Activated CD8-positive, alpha-beta memory T cell treated with anti-CD3 and anti-CD28 coated beads for 48 hours (primary cell): ENCODE measurements at places on chromosomes 1 and 21.

DNA sequence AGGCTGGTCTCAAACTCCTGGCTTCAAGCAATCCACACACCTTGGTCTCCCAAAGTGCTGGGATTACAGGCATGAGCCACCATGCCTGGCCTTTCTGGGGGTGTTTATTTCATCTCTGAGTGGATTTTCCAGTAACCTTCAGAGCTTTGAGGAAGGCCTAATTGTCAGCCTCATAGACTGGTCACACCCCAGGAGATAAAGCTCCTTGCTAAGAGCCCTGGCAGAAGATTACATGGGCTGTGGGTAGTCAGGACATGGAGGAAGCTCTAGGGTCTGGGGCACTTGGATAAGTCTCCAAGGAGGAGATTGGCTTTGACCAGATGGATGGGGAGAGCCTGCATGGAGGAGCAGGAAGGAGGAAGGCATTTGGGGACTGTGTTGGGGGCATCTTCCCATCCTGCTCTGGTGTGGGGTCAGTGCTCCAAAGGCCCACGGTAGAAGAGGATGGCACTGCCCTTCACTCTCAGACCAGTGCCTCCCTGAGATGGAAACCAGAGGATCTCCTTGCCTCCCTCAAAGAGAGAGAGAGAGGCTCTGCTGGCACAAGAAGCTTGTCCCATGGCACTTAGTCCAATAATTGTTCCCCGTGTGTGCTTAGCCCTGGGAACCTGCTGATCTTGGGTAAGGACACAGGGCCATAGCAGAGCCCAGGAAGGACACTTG, 14.7 kb upstream of the GSTM4 start:
- DNase-seq = no peak

- no peak for DNase-seq
These were observed 50.8 kb upstream of the ACTRT2 start for GRCh38 chr1:2970311-2971071.

- no peak for DNase-seq
These were observed 56.2 kb upstream of the SMYD2 start for GRCh38 chr1:214224611-214225354.

- DNase-seq = no peak
These were observed 83.2 kb downstream of the CAMK2N1 start for GRCh38 chr1:20402585-20403422.

DNA sequence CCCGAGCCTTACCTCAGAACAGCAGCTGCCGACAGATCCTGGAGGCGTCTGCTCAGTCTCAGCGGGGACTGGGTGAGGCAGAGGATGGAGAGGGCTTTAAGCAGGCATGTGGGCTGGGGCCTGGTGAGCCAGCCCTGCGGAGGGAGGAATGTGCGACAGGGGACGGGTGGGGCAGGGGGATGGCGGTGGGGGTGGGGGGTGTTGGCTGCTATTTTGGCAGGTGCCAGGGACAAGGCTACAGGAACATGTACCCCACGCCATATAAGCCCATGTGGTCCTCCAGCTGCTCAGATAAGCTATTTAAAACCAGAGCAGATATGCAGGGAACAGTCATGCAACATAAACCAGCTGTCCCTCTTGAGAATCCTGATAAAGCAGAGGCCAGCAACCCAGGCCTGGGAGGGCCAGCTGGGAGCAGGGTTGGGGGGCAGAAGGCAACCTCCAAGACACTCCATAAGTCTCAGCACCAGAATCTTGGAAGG, at the start of gene TNNT2:
Gene TNNT2 (minus strand): TSS at position 70 of the 482 bp plus-strand sequence. CDS start 4,426 bp downstream, outside the sequence.
- DNase-seq = no peak

- no peak for DNase-seq
These were observed 518.5 kb downstream of the PTPRU start for GRCh38 chr1:29754573-29755375.

DNA sequence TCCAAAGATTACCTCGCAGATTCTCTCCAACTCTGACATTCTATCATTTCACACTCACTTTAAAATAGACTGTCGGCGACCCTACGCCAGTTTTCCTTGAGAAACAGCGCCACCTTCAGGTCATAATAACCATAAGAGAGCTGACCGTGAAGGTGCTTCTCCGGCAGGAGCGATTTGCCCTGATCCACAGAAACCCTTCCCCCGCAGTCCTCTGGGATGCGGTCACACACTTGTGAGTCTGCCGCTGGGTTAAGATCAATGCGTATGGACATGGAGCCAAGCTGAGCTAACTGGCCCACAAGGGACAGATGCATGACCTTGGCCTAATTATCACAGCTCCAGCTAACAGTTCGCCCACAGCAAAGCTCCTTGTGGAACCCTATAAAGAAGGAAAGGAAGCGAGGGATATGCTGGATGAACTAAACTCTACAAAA, 32.8 kb upstream of the IFNAR2 start:
- DNase-seq = no peak

DNA sequence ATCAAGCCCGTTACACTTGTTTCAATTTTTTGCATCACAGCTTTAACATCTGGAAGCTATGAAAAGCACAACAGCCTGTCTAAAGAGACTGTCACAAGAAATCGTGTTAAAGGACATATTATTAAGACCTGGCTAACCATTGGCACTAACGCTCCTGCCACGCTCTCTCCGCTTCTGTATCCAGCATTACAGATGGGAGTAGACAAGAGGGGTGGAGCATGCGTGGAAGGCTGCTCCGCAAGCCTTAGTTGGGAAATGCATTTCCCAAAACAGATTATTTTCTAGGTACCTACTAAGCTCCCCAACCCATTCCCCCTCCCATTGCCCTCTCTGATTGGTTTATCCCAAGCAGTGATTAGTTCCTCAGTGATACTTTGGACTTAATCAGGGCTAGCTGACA, 72.4 kb downstream of the NTNG1 start:
- no peak for DNase-seq

- DNase-seq = no peak
These were observed 11.5 kb downstream of the BCAR3 start for GRCh38 chr1:93670141-93670540.

DNA sequence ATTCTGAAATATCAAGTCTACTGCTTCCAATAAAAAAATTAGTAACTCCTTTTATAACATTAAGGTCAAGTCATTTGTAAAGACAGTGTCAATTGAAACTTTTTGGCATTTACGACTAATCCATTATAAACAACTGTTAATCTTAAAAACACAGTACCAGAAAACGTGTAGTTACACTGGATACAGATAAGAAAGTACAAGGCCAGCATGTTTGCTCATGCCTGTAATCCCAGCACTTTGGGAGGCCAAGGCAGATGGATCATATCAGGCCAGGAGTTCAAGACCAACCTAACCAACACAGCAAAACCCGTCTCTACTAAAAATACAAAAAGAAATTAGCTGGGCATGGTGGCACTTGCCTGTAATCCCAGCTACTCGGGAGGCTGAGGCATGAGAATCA, 29.4 kb downstream of the DENND1B start:
- DNase-seq = no peak

DNA sequence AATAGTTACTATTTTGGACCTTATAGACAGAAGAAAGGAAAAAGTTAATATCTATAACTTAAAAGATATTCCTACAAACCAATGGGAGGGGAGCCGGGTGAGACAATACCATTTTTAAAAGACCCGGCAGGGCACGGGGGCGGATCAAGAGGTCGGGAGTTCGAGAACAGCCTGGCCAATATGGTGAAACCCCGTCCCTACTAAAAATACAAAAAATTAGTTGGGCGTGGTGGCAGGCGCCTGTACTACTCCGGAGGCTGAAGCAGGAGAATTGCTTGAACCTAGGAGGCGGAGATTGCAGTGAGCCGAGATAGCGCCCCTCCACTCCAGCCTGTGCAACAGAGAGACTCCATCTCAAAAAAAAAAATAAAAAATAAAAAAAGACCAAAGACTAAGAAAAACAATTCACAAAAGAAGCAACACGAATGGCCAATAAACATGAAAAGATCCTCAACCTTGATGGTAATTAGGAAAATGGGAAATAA, 1.2 kb upstream of the PSMB2 start:
- no peak for DNase-seq

GRCh38 chr1:88228114-88228513, 456.0 kb upstream of the PKN2 start:
- DNase-seq = no peak

DNA sequence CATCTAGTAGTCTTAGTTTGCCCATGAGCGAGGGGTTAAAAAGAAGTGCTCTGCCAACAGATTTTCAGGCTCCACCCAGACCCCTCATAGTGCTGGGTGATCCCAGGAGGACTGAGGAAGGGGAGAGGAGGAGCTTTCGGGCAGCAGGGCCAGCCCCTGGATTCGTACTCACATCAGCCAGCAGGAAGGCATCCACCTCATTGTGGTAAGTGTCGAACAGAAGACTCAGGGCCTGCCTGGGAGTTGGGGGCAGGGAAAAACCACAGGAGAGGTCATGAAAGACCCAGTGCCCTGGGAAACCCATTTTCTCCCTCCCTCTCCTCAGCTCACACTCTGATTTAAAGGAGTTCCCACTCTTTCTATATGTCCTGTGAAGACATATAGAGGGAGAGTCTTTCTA, 34.9 kb downstream of the PIK3C2B start:
- no peak for DNase-seq

DNA sequence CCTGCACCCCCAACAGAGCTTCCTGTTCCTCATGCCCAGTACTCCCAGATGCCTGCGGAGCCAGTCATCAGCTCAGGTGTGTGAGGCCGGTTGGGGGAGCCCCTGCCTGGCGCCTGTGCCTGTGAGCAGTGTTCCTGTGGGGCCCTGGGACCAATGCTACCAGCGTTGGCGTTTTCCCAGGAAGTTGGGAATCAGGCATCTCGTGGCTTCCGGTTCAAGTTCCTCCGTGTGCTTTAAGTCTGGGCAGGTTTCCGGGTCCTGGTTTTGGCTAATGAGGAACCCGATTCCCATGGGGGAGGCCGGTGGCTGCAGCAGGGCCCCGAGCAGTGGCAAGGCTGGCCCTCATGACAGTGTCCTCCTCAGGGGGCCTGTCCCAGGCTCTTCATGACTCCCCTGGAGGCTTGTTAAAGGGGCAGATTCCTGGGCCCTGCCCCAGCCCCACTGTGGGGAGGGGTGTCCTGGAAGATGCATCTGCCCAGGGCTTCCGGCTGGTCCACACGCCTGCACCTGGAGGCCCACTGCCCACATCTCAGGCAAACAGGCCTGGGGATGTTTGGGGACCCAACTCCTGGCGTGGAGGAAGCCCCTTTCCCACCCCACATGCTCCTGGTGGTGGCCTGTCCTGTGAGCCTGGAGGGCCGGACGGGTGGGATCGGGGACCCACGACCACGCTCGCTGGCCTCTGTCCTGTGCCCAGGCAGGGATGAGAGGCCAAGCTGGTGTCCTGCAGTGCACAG, 26.2 kb downstream of the TP73 start:
- DNase-seq = no peak

- DNase-seq = no peak
These were observed 61.5 kb downstream of the ADARB1 start for GRCh38 chr21:45135868-45136267.

DNA sequence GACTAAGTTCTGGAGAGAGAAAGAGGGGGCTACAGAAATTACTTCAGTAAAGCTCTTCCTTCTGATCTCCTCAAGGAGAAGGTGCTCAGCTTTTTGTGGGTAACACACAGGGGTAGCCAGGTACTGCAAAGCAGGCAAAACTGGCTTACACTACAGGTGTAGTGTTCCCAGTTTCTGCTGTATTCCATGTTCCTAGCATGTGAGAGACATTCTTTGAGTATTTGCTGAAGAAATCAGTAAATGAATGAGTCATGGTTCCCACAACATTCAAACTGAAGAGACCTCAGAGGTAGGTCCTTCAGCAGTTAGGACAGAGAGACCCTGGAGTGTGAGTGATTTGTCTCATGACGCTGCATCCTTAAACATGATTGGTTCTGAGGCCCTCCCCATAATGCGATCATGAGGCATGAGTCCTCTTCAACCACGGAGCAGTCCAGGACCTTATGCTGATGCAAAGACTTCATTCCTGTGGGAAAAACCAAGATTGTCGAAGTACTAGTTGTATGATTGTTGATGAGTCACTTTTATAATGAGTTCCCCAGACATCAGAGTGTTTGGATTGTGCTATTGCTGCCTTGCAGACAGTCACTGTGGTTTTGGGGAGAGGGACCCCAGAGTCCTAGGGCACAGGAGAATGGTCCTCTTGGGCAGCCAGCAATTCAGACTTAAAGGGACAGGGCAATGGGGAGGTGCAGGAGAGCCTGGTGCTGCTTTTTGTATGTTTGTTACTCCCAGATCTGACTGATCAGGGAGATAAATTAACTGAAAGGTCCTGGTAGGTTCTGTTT, 2.7 kb upstream of the OR10J4 start:
- DNase-seq = no peak

GRCh38 chr1:38050397-38051078, 3.9 kb upstream of the POU3F1 start:
- no peak for DNase-seq

DNA sequence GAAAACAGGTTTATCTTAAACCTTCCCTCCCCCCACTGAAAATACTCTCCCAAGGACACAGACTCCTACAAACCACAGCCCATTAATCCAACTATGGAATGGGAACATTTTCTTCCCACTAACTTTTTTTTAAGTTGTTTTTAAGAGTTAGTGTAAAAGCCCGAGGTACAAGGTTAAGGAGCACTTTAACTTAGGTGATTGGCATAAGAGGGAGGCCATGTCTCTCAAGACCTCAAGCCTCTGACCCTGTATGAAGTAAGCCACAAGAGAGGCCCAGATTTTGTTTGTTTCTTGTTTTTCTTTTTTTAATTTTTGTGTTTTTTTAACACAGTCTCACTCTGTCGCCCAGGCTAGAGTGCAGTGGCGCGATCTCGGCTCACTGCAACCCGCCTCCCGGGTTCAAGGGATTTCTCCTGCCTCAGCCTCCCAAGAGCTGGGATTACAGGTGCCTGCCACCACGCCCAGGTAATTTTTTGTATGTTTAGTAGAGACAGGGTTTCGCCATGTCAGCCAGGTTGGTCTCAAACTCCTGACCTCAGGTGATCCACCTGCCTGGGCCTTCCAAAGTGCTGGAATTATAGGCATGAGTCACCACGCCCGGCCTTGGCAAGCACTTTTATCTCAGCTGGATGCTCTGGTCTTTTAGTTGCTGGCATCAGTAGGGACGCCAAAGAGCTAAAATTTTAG, 14.4 kb downstream of the ARMH1 start:
- DNase-seq = no peak

GRCh38 chr1:222877854-222878253, 63.0 kb downstream of the DISP1 start:
- no peak for DNase-seq

GRCh38 chr21:38718481-38718880, 87.2 kb upstream of the ETS2 start:
- DNase-seq = no peak

- DNase-seq = no peak
These were observed 37.6 kb upstream of the CLDN14 start for GRCh38 chr21:36517366-36518075.

DNA sequence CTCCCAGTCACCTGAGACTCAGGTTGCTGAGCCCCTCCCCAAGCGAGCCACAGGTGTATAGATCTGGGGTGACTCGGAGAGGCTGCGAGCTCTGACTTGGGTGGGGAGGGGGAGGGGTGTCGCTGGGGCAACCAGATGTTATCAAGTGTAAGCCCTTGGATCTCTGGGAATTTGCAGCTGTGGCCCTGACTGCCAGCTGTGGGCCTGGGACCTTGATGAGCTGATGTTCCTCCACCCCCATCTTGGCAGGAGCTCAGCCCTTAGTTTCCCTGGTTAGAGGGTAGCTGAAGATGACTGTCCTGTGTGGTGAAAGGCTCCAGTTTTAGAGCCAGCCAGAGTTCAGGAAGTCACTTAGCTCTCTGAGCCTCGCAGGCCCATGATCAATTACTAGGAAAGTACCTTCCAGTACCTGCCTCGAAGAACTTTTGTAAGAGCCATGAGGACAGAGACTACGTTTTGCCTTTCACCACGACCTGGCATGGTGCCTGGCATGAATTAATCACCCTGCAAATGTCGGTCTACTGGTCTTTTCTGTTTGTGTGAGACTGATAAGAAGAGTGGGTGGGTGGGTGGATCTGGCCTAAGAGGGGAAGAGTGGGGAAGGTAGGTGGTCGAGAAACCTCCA, 55.8 kb downstream of the YARS1 start:
- DNase-seq = no peak

GRCh38 chr1:162753998-162754585, 36.4 kb upstream of the HSD17B7 start:
- DNase-seq = no peak
